Anterior cingulate cortex (tissue), 58 donors: ENCODE measurements at places on chromosomes 12 and 14.

- DNase-seq, result no peak
These were observed 33.6 kb downstream of the HCAR2 start for GRCh38 chr12:122669397-122670070.

- no peak for DNase-seq
These were observed 28.5 kb downstream of the RASSF9 start for GRCh38 chr12:85807730-85808129.

GRCh38 chr12:53980802-53981496, 4.0 kb upstream of the HOXC10 start:
- no peak for DNase-seq

DNA sequence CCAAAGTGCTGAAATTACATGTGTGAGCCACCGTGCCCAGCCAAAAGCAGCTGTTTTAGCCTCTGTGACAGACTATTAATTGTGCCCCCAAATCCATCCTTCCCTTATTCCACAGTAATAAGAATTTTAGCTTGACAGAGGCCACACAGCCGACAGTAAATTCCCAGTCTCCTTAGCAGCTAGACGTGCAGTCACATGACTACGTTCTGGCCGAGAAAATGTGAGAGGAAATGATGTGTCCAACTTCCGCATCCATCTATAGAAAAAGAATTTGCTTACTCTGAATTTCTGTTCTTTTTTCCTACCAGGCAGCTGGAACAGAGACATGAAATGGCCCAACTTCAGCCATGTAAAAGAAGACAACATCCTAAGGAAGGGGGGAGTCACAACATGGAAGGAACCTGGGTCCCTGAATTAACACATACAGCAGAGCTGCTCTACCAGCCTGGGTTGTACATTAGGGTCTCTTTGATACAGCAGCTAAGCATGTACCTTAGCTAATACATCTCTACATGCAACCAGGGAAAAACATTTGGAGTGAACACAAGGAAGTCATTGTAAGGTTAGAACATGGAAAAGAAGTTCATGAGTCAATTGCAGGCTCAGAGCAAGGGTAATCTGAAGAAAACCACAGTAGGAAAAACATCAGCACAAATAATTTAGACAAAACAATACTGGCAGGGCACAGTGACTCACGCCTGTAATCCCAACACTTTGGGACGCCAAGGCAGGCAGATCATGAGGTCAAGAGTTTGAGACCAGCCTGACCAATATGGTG, 35.5 kb downstream of the CIT start:
- no peak for DNase-seq

- DNase-seq, result no peak
These were observed 24.4 kb downstream of the ADCY6 start for GRCh38 chr12:48764521-48764920.

GRCh38 chr14:86954623-86955022, 1038.4 kb downstream of the GALC start:
- DNase-seq, result no peak

- DNase-seq, result no peak
These were observed 150.7 kb upstream of the C14orf180 start for GRCh38 chr14:104428860-104429259.

DNA sequence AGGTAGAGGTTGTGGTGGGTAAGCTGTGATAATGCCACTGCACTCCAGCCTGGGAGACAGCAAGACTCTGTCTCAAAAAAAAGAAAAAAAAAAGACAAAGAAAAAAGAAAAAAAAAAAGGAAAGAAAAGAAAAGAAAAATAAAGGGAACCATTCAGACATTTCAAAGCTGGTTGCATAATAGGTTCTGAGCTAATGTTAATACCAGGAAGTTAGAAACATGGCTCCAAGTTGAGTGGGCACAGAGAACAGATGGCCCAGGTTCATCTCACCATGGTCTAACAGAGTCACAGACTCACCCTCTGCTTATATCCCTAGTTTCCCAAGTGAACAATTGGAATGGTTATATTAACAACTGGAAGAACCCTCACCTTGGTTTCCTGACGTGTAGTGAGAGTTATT, 17.4 kb upstream of the ZDHHC17 start:
- no peak for DNase-seq

GRCh38 chr12:99170037-99170436, 477.5 kb upstream of the GARIN6 start:
- DNase-seq, result no peak

DNA sequence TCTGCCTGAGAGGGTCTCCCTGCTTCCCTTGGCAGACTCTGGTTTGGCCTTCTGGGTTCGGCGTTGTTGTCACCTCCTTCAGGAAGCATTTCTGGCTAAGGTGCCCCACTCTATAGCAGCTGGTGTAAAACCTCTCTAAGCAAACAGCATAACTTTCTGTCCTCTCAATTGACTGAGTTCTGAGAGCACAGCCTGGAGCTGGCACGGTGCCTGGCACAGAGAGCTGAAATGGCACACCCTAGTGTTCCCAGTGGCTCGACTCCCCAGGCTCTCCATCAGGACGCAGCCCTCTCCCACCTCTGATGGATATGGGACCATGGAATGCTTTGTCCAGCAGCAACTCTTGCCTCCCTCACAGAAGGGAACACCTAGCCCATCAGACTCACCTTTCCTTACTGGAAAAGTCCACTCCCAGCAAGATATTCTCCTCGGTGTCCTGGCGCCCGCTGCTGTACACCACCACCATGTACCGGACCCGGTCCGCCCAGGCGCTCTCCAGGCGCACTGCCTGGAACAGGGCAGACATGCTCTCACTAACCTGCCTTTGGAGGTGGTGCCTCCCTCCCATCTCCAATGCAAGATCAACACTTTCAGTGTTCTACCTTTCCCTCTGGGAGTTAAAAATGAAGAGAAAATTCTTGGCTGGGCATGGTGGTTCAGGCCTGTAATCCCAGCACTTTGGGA, 40.6 kb downstream of the SSH1 start:
- no peak for DNase-seq

DNA sequence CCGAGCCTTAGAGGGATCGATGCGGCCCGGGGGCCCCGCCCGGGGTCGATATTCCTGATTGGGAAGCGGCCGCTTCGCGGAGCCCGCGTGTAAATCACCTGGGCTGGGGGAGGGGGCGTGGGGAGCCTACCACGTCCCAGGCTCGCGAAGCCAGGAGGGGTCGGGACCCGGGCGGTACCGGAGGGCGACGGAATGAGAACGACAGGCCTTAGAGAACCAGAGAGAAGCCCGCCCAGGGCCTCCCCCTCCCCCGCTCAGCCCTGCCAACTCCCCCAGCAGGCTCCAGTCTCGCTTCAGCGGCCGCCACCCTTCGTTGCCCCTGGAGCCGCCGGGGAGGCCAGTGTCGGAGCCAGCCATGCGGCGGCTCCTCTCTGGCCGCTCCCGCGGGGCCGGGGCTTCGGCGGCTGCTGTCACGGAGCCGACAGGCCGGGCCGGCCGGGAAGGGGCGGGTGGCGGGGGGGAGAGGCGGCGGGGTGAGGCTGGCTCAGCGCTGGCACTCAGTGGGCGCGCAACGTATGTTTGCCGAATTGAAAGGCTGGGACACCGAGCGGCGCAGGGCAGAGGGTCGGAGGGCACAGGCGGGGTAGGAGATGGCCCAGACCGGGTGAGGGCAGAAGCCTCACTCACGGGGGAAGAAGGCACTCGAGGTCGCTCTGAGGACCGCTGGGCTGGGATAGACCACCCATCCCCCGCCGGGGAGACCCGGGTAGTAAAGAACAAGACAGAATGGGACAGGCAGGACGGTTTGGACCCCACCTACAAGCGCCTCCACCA, 1.4 kb upstream of the DNAJC22 start:
- no peak for DNase-seq

GRCh38 chr12:28955931-28956330, 193.1 kb upstream of the FAR2 start:
- DNase-seq, result no peak

- DNase-seq, result no peak
These were observed 124.6 kb upstream of the E2F7 start for GRCh38 chr12:77189901-77190416.

- no peak for DNase-seq
These were observed 638.5 kb upstream of the FLRT2 start for GRCh38 chr14:84891404-84891803.

DNA sequence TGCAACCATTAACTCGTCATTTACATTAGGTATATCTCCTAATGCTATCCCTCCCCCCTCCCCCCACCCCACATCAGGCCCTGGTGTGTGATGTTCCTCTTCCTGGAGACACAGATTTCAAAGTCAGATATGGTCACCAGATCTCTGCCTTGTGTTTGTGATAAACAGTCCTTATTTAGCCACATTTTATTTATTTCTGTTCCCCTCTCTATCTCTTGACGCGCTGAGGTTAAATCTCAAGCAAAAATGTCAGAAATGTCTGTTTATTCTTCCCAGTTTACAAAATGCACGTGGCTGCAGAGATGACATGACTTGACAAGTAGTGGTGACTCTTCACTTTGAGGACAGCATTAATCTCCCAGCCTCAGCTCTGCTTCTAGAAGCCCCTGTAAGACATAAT, 11.5 kb upstream of the RASSF3 start:
- no peak for DNase-seq

- no peak for DNase-seq
These were observed 34.9 kb upstream of the CTDSP2 start for GRCh38 chr12:57881475-57881874.

DNA sequence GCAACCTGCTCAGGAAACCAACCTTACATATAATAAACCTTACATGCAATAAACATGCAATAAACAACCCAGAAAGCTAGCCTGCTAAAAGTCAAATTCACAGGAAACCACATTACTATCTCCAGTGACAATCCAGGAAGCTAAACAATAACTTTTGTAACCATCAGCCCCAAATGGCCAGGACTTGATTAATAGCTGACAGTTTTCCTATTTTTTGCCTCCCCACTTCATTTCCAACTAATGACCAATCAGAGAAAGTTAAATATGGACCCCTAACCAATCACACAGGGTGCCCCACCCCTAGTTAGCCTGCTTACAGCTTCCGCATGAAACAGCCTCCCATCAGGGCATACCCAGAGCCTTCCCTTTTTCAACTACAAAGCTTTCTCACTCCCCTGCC, 152.2 kb upstream of the LMNTD1 start:
- DNase-seq, result no peak

GRCh38 chr12:9096563-9097176, 19.0 kb downstream of the A2M start:
- DNase-seq, result no peak

- no peak for DNase-seq
These were observed 252.9 kb upstream of the KRR1 start for GRCh38 chr12:75764091-75764841.

- DNase-seq, result no peak
These were observed 28.4 kb downstream of the AREL1 start for GRCh38 chr14:74684434-74684833.

GRCh38 chr14:53516261-53516774, 363.2 kb upstream of the DDHD1 start:
- DNase-seq, result no peak

GRCh38 chr14:63301891-63302534, 16.7 kb downstream of the GPHB5 start:
- DNase-seq, result no peak

- no peak for DNase-seq
These were observed 94.6 kb downstream of the TMEM30B start for GRCh38 chr14:61186341-61187195.

DNA sequence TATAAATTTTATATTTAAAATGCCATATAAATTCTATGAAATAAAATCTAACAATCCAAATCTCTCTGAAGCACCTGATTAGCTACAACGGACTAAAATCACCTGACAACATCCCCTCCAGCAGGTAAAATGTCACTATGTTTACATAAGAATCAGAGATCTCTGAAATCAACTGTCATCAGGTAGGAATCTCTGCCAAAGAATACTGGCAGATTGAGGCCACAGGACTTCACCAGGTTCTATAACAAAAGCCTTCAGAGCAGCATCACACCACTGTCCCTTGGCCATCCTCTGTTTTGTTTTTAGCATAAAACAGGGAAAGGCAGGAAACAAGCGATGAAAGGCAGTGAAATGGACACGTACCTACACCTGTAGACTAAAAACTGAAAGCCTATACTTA, 22.1 kb downstream of the FGD6 start:
- no peak for DNase-seq

- no peak for DNase-seq
These were observed 58.0 kb upstream of the TSPAN9 start for GRCh38 chr12:3019005-3019680.

- DNase-seq, result no peak
These were observed 3.3 kb upstream of the CDKN1B start for GRCh38 chr12:12713932-12714275.

DNA sequence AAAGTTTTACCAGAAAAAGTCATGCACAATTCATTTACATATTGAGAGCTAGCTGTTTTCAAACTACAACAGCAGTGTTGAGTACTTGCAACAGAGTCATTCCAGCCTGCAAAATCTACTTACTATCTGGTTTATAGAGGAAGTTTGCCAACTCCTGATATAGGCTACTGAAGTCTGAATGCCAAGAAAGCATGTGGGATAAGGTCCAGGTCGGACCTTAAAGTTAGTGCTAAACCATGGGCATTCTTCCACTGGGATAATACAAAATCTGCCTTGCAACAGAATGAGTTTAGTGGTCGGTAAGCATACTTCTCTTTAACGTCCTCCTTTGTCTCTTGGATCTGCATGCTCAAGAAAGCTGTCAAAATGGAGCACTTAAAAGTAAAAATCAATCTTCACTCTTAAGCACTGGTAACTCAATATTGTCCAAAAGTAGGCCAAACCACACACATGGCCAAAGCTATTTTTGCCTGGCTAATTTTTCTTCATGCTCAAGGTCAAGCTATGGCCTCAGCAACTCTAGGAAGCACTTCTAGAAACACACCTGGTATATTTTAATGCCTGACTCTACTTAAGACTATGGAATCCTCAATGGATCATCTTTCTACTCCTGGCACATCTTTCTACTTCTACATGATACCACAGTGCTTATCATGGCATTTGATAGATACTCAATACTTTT, 364.9 kb upstream of the KITLG start:
- DNase-seq, result no peak
